ENCODE measurements at places on chromosomes 7 and 10. TPM values are rescaled to one million over a fixed set of nuclear protein-coding genes. Genes with fewer than 3 reads are reported as not detected.

Gene PRPS1L1
- total RNA-seq, result not detected

GRCh38 chr10:69829775-69830174 is 28.1 kb downstream of the COL13A1 start:
- no peak for DNase-seq
- H3K27me3 ChIP-seq, result no peaks in the 10 kb centered on the region
- H3K4me3 ChIP-seq, result no peak overlapping the region
- peaks cover 28% of the 10 kb centered on the region for H3K4me1 ChIP-seq

DNA sequence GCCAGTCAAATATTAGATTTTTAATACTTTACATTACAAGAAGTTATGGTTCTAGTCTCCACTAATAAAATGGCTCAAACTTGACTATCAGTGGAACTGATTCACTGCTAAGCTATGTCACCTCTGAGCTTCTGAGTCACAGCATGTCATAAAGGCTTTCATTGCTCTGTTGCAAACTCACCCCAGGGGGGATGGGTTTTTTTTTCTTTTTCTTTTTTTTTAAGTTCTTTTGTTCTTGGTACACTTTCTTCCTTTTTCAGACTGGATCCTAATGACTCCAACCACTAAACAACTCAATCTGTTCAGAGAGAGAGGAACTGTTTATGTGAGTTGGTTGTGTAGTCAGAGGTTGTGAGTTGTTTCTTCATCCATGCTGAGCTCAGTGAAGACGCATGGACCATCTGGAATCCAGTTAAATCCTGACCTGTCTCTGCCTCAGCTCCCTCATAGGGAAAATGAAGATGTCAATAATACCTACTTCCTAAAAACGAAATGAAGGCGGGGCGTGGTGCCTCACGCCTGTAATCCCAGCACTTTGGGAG is 11.0 kb downstream of the MYOF start:
- H3K27ac ChIP-seq, result no peak overlapping the region
- no peaks in the 10 kb centered on the region for H3K36me3 ChIP-seq
- H3K4me3 ChIP-seq, result no peak overlapping the region
- peaks cover 29% of the 10 kb centered on the region for H3K4me1 ChIP-seq

GRCh38 chr7:44980393-44981034 is 1.7 kb upstream of the MYO1G start:
- no peak for DNase-seq
- peaks cover 33% of the 10 kb centered on the region for H3K4me1 ChIP-seq
- no peak overlapping the region for H3K27ac ChIP-seq
- peaks cover 25% of the 10 kb centered on the region for H3K36me3 ChIP-seq
- no peak overlapping the region for H3K4me3 ChIP-seq

Measured in neural crest cell (in vitro differentiated cells).